ENCODE measurements at places on chromosomes 4 and X. TPM values are rescaled to one million over a fixed set of nuclear protein-coding genes. Genes with fewer than 3 reads are reported as not detected.

NUDT10 gene
- total RNA-seq, result 2.0 TPM

CSAG2 gene
- total RNA-seq, result not detected

RPS6KA6 gene
- total RNA-seq, result 0.24 TPM

AFM gene
- not detected for total RNA-seq

TLR1 gene
- 1.9 TPM for total RNA-seq

- no peaks in the 10 kb centered on the region for H3K27me3 ChIP-seq
- H3K4me1 ChIP-seq, result peaks cover 28% of the 10 kb centered on the region
- H3K36me3 ChIP-seq, result peaks cover 31% of the 10 kb centered on the region
- DNase-seq, result no peak
- H3K27ac ChIP-seq, result no peak overlapping the region
Observed at GRCh38 chr4:2742081-2742822, 13.9 kb downstream of the TNIP2 start.

DNA sequence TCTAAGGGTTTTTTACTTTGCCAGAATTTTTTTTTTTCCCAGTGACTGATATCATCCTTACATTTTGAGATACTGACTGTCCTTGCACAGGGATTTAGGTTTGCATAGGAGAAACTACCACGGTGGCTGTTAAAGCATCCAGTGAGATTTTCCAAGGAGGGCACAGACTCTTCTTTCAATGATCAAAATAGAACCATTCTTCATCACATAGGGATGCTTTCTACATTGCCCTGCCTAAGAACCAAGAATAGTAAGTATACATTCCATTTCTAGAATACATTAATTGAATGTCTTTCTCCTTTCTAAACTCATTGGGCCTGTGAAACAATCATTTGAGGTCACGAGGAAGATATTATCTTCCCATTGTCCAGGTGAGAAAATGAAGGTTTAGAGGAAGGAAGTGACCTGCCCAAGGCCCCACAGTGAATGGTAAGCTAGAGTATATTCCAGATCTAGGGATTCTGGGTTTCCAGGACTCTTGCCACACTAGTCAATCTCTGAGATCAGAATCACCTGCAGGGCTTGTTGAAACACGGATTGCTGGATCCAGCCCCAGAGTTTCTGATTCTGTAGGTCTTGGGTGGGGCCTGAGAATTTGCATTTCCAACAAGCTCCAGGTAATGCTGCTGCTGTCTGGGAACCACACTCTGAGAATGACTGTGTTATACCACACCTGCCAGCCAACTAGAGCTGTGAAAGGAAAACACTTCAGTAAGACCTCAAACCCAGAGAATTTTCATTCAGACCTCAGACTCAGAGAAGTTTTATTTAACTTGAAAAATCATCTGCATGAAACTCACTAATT, 17.7 kb upstream of the TMEM154 start:
- H3K4me3 ChIP-seq, result peak overlapping the region; percentile 69
- DNase-seq, result no peak
- H3K27me3 ChIP-seq, result no peaks in the 10 kb centered on the region
- peaks cover 13% of the 10 kb centered on the region for H3K4me1 ChIP-seq
- H3K36me3 ChIP-seq, result no peaks in the 10 kb centered on the region

- DNase-seq, result peak; percentile 59
- peaks cover 28% of the 10 kb centered on the region for H3K4me1 ChIP-seq
- H3K27ac ChIP-seq, result peak overlapping the region; percentile 84
- peak overlapping the region; percentile 91 for H3K4me3 ChIP-seq
- H3K27me3 ChIP-seq, result no peaks in the 10 kb centered on the region
- H3K36me3 ChIP-seq, result no peaks in the 10 kb centered on the region
Observed at GRCh38 chr4:78776729-78777575, 802 bp downstream of the BMP2K start.

DNA sequence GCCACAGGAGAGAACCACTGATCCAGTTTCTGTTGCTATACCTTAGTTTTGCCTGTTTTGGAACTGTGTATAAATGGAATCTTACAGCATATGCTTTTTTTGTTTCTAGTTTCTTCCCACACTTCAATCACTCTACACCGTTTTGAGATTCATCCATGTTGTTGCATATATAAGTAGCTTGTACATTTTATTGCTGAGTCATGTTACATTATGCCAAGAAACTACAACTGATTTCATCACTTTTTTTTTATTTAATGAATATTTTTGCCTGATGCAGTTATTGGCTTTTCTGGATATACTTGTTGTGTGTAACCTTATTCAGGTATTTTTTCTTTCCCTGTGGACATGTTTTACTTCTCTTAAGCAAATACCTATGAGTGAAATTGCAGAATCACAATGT, 1135.9 kb downstream of the RAPGEF2 start:
- H3K4me3 ChIP-seq, result no peak overlapping the region
- H3K36me3 ChIP-seq, result no peaks in the 10 kb centered on the region
- H3K4me1 ChIP-seq, result no peaks in the 10 kb centered on the region

- no peak overlapping the region for H3K4me3 ChIP-seq
- peaks cover 20% of the 10 kb centered on the region for H3K27me3 ChIP-seq
- H3K36me3 ChIP-seq, result no peaks in the 10 kb centered on the region
- H3K4me1 ChIP-seq, result no peaks in the 10 kb centered on the region
- DNase-seq, result no peak
Observed at GRCh38 chrX:119292445-119292844, 56.4 kb downstream of the PGRMC1 start.

DNA sequence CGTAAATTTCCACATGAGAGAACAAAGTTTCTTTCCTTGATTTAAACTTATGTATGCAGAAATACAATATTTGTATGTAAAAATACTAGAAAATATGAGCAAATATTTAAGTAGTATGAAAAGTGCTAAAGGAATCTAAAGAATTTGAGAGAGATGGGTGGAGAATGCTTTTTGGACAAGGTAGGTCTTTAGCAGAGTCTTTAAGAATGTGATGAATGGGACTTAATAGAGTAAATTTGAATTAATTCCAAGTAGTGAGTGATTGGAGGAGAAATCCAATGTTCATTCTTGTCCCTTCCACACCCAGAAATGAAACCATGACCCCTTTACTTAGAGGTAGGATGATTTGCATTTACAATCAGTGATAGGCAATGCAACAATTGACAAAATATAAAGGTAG, 570.9 kb upstream of the ZFP42 start:
- H3K4me1 ChIP-seq, result no peaks in the 10 kb centered on the region
- H3K36me3 ChIP-seq, result no peaks in the 10 kb centered on the region
- no peaks in the 10 kb centered on the region for H3K27me3 ChIP-seq
- no peak overlapping the region for H3K27ac ChIP-seq
- DNase-seq, result no peak

GRCh38 chr4:82801910-82802521, 3.4 kb upstream of the SCD5 start:
- H3K36me3 ChIP-seq, result no peaks in the 10 kb centered on the region
- peaks cover 10% of the 10 kb centered on the region for H3K4me1 ChIP-seq
- peaks cover 43% of the 10 kb centered on the region for H3K27me3 ChIP-seq
- DNase-seq, result no peak
- no peak overlapping the region for H3K4me3 ChIP-seq
- H3K27ac ChIP-seq, result no peak overlapping the region

DNA sequence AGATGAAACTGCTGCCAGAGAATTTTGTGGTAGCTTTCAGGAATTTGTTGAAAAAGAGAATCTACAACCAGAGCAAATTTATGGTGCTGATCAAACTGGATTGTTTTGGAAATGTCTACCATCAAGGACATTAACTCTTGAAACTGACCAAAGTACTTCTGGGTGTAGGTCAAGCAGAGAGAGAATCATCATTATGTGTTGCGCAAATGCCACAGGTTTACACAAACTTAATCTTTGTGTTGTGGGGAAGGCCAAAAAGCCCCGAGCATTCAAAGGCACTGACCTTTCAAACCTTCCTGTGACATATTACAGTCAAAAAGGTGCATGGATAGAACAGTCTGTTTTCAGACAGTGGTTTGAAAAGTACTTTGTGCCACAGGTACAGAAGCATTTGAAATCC, 2.1 kb downstream of the TIGD2 start:
- peaks cover 36% of the 10 kb centered on the region for H3K4me1 ChIP-seq
- H3K4me3 ChIP-seq, result no peak overlapping the region
- no peak for DNase-seq
- H3K36me3 ChIP-seq, result peaks cover 16% of the 10 kb centered on the region

- no peak for DNase-seq
- H3K36me3 ChIP-seq, result no peaks in the 10 kb centered on the region
- H3K27me3 ChIP-seq, result peaks cover 15% of the 10 kb centered on the region
- no peak overlapping the region for H3K27ac ChIP-seq
Observed at GRCh38 chrX:123425904-123426303, 241.8 kb downstream of the GRIA3 start.

DNA sequence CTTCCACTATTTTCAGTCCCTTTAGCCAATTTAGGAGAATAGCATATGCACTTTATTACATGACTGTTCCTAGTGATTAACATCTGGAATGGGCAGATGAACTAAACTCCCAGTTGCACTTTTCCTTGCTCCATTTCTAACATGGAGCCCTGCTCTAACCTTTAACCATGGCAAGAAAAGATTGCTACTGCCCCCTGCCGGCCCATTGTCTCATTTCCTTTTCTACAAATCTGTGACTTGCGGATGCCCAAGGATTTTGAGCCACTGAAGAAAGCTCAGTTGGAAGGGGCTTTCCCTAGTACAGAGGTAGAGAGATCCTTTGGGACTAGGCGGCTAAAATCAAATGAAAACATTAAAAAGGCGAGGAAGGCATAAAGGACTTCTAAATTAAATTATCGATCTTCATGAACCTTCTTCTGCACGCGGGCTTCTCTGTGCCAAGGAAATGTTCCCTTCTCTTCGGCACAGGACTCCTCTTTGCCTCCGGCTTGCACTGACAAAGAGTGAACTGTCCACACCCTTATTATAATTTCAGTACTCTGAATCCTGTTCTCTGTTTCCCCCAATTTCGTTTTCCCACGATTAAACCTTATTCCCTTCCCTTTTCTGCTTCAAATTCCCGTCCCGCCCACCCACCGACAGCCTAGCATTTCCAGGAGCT, 577 bp upstream of the GLRA2 start:
- peak; percentile 62 for DNase-seq
- H3K36me3 ChIP-seq, result no peaks in the 10 kb centered on the region
- H3K4me1 ChIP-seq, result peaks cover 7% of the 10 kb centered on the region
- H3K27me3 ChIP-seq, result peaks cover 18% of the 10 kb centered on the region
- no peak overlapping the region for H3K27ac ChIP-seq
- H3K4me3 ChIP-seq, result no peak overlapping the region

DNA sequence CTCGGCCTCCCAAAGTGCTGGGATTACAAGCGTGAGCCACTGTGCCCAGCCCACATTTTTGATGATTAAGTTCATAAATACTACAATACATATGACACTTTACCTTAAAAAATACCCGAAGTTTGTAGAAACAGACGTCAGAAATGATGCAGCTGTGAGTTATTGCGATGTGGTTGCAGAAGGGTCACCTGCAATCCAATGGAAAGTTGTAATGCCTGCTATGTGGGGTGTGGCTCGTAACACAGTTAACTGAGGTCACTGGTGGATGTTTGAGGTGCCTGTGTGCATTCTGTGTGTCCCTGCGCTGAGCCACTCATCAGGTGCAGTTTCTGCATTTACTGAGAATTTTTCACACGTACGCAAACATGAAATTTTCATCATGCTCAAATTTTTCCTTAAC, 64.1 kb downstream of the ANXA5 start:
- DNase-seq, result no peak
- no peaks in the 10 kb centered on the region for H3K36me3 ChIP-seq
- H3K4me1 ChIP-seq, result no peaks in the 10 kb centered on the region
- H3K4me3 ChIP-seq, result no peak overlapping the region
- H3K27ac ChIP-seq, result no peak overlapping the region
- H3K27me3 ChIP-seq, result peaks cover 19% of the 10 kb centered on the region

GRCh38 chrX:51905711-51906110, 12.3 kb downstream of the MAGED1 start:
- H3K36me3 ChIP-seq, result peaks cover 2% of the 10 kb centered on the region
- H3K4me3 ChIP-seq, result no peak overlapping the region

DNA sequence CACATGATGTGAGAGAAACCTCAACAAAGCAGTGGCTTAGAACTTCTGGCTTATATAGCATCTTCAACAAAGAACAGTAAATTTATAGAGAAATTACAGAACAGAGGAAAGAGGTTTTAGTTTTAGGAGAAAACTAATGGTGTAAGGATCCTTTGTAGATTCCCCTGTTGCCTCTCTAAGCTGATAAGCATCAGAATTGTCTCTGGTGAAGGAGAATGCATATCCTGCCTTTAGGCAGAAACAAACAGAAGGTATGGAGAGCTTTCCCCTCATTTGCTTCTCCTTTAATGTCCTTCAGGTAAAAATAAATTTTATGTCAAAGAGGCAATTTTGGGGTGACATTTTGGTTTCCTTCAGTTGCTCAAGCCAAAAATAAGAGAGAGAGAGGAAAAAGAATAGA, 625.9 kb downstream of the CCSER1 start:
- no peaks in the 10 kb centered on the region for H3K36me3 ChIP-seq
- H3K4me1 ChIP-seq, result no peaks in the 10 kb centered on the region
- no peak overlapping the region for H3K4me3 ChIP-seq
- DNase-seq, result no peak
- H3K27ac ChIP-seq, result no peak overlapping the region

DNA sequence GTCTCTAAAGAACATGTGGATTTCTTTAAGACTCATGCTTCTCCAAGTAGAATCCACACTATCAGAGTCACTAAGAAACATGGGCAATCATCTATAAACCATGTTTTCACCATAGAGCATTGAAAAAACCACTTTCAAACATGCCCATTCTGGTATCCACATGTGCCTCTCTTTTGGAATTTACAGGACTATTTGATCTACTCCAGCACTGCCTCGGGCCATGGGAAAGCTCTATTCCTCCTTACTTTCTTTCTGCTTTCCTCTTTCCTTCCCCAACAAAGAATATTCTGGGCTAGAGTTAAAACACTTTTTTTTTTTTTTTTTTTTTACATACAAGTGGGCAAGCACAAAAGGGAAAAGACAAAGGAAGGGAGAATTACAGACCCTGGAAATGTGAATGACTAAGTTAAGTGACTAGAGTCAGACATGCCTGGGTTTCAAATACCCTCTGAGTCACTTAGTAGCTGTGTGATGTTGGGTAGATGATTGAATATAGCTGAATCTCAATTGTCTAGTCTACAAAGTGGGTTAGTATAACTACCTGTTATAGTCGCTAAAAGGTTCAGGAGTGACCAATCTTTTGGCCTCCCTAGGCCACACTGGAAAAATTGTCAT, 847.7 kb upstream of the INTU start:
- no peak for DNase-seq
- H3K36me3 ChIP-seq, result no peaks in the 10 kb centered on the region
- no peaks in the 10 kb centered on the region for H3K27me3 ChIP-seq
- H3K27ac ChIP-seq, result no peak overlapping the region
- H3K4me1 ChIP-seq, result no peaks in the 10 kb centered on the region
- no peak overlapping the region for H3K4me3 ChIP-seq

- peaks cover 17% of the 10 kb centered on the region for H3K27me3 ChIP-seq
- H3K27ac ChIP-seq, result no peak overlapping the region
- H3K4me1 ChIP-seq, result no peaks in the 10 kb centered on the region
- H3K36me3 ChIP-seq, result no peaks in the 10 kb centered on the region
- no peak for DNase-seq
- no peak overlapping the region for H3K4me3 ChIP-seq
Observed at GRCh38 chr4:87950936-87951511, 24.5 kb upstream of the SPP1 start.

All from activated T-cell treated with anti-CD3 and anti-CD28 coated beads, Interleukin-2, amount 50 U/mL, for 72 hours (primary cell).